ENCODE measurements at places on chromosomes 4 and X.

GRCh38 chr4:122861172-122861943 is 34.7 kb downstream of the FGF2 start:
- DNase-seq: no peak

GRCh38 chrX:10165580-10166247 is 8.9 kb downstream of the CLCN4 start:
- no peak for DNase-seq

- DNase-seq: no peak
These were observed 50.3 kb downstream of the MED28 start for GRCh38 chr4:17664755-17665154.

- DNase-seq: no peak
These were observed 289.8 kb upstream of the SFRP2 start for GRCh38 chr4:154078504-154079350.

All from iPS-NIHi11 (cell line).